ENCODE measurements at places on chromosomes 2 and 18.

GRCh38 chr2:238427435-238428162 is 872 bp downstream of the ASB1 start:
- no peak for DNase-seq

GRCh38 chr2:191478799-191479679 is 198.9 kb upstream of the NABP1 start:
- peak; percentile 29 for DNase-seq

DNA sequence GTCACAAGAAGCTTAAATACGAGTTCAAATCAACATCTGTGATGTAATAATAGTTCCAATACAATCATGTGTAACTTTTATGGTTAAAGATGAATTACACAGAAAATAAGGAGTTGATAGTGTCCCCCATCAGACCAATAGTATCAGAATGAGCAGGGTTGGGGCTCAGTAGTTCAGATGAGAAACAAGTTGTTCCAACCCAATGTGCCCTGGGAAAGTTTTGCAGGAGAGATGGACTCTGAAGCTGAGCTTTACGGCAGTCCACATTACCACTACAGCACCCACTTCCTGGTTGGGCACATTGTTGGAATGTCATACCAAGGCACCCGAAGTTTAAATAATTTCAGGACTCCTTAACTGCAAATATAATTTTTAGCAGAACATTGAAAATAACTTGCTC is 12.1 kb upstream of the CXCR4 start:
- DNase-seq = no peak

DNA sequence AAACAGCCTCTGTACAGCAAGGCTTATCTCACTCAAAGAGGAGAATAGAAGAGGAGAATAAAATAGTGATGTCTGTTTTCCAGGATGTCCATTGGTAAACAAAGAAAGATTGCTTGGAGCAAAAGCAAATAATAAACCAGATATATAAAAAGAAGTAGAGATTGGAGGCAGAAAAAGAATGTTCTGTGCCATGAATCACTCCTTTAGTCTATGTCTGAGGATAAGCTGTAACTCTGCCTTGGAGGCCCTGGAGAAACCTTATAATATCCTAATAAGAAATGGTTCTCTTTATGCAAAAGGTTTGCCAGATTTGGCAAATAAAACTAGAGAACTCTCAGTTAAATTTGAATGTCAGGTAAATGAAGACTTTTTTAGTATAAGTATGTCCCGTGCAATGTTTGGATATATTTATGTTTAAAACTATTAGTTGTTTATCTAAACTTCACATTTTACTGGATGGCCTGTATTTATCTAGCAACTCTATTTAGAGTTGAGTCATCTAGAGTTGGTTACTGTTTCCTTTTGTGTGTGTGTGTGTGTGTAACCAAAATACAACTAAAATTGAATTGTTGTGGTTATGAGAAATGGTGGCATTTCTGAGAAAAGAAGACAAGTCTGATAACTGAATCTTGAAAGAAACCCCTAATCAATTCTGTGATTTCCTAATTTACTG is 510.3 kb upstream of the SETBP1 start:
- no peak for DNase-seq

DNA sequence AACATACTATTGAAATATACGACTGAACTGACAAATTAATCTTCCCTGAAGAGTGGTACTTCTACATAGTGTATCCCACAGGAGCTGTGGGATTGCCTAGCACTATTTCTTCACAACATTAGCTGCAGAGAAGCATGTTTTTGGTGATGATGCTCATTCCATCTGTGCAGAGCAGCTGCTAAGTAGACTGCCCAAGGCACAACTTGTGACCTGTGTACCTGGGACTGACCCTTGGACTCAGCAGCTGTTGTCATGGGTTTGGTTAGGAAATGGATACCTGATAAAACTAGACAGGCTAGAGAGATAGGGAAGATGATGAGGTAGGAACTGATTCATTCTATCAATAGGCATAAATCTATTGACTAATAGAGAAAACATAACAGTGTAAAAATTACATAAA is 1204.0 kb downstream of the DSC3 start:
- no peak for DNase-seq

- no peak for DNase-seq
Observed at GRCh38 chr2:114068438-114068837, 178.5 kb downstream of the ACTR3 start.

DNA sequence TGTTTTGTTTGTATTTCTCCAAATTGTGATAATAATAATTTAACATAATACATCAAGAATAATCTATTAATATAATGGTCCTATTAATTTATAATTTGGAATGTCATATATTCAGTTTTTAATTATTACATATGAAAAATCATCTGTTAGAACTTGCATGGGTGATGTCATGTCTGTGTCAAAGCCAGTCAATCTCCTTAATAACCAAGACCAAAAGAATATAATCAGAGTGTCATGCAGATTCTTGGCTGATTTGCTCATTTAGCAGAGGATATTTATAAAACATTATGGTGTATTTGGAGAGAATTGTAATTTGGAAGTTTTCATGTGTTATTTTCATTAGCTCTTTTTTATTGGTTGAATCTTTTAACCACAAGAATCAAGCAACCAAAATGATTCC is 96.4 kb downstream of the PIK3C3 start:
- DNase-seq = no peak

All from NCI-H345 (cell line).